ENCODE measurements at places on chromosomes 1 and 21. TPM values are rescaled to one million over a fixed set of nuclear protein-coding genes. Genes with fewer than 3 reads are reported as not detected.

Gene HCRTR1
- total RNA-seq: not detected

Gene ASTN1
- 3.7 TPM for total RNA-seq

Gene PLPPR5
- total RNA-seq: 1.6 TPM

Gene CFAP57
- 0.52 TPM for total RNA-seq

Gene MRPS21
- 37.6 TPM for total RNA-seq
